T1000 (cell line): ENCODE measurements at places on chromosomes 7 and 10.

- peak; percentile 22 for DNase-seq
Measured at GRCh38 chr7:142516038-142516501, 233.2 kb upstream of the PRSS1 start.

- no peak for DNase-seq
Measured at GRCh38 chr7:100008525-100008924, 6.9 kb upstream of the ZKSCAN1 start.

DNA sequence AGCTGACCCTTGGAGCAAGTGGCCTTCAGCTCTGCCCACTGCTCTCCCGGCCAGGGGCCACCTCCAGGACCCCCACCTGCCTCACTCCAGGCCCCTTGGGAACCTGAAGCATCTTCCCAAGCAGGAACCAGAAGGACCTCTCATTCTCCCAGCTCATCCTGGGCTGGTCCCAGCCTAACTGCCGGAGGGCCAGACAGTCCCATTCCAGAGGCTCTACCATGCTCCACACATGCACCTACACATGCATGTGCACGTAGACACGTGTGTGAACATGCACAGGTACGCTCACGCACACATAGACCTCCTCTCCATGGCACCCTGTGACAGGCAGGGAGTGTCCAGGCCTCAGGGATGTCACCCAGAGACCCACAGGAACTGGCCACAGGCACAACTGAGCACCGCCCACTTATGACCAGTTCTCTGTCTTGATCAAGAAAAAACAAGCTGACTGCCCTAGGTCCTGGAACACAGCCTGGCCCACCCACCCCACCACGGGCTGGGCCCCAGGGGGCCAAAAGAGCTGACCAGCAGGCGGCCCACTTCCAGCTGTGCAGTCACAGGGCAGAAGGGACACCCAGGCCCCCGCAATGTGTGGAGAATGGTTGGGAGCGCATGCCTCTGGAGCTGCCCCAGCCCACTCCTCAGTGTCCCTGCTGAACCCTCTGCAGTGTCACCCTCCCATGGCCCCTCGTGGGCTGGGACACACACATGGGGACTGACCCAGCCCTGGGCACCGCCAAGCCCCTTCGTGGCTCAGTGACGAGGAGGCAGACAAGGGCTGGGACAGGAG, 43.4 kb downstream of the CAMK2B start:
- DNase-seq = no peak

DNA sequence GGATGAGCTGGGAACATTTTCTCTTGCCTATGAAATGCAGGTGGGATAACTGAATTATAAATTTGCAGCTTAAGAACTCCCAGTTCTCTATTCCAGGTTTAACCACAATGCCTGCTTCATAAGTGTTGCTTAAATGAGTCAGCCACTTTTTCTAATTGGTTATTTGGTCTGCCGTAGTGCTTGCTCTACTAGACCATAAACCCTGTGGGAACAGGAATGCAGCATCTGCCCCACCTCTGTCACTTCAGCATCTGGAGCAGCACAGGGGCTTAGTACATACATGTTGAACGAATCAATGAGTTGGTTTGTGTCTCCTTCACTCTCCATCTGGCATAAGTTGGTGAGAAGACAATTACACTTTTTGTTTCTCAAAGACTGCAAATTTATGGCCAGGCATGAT, 95.2 kb upstream of the PTER start:
- no peak for DNase-seq

- no peak for DNase-seq
Measured at GRCh38 chr10:35716776-35717175, 74.7 kb upstream of the FZD8 start.

DNA sequence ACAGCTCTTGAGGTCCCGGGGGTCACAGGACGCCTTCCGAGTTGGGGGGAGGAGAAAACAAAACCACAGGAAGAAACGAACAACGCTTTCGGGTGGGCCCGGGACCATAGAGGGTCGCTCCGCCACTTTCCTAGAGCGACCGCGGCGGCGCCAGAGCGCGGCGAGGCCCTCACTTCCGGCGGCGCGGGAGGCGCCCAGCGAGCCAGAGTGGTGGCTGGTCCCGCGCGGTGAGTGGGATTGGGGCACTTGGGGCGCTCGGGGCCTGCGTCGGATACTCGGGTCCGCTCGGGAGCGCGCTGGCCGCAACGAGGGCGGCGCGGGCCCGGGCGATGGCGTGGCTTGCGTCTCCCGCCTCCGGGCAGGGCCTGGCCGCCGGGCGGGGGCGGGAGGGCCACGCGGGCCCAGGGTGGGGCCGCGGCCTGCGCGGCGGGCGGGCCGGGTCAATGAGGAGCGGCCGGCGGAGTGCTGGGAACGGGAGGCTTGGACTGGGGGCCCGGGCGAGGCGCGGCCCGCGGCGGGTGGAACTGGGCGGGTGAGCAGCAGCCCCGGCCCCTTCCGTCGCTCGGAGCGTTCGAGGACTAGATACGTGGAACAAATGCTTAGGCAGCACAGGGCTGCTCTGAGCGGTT, at the start of gene ZNF22:
ZNF22 (plus strand) TSS at position 172 of the 629 bp plus-strand sequence. CDS start 2,446 bp downstream, outside the sequence.
- peak; percentile 27 for DNase-seq

GRCh38 chr10:62577666-62578291, 203.6 kb downstream of the ZNF365 start:
- DNase-seq = no peak

GRCh38 chr10:56319386-56319785, 41.7 kb downstream of the ZWINT start:
- DNase-seq = no peak

DNA sequence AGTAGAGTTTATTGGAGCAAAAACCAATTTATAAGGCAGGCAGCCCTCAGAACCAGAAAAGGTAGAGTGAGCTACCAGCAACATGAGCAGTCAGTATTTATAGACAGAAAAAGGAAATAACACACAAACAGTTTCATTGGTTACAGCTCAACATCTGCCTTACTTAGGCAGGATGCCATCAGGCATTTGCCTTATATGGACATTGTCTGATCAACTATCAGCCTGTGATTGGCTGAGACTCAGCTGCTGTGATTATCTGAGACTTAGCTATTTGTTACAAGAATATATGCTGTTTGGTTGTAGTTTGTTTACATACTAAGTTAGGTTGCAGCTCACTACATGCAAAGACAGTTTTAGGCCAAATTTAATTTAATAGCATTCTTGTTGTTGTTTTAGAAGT, 60.4 kb upstream of the CDK1 start:
- DNase-seq = no peak

DNA sequence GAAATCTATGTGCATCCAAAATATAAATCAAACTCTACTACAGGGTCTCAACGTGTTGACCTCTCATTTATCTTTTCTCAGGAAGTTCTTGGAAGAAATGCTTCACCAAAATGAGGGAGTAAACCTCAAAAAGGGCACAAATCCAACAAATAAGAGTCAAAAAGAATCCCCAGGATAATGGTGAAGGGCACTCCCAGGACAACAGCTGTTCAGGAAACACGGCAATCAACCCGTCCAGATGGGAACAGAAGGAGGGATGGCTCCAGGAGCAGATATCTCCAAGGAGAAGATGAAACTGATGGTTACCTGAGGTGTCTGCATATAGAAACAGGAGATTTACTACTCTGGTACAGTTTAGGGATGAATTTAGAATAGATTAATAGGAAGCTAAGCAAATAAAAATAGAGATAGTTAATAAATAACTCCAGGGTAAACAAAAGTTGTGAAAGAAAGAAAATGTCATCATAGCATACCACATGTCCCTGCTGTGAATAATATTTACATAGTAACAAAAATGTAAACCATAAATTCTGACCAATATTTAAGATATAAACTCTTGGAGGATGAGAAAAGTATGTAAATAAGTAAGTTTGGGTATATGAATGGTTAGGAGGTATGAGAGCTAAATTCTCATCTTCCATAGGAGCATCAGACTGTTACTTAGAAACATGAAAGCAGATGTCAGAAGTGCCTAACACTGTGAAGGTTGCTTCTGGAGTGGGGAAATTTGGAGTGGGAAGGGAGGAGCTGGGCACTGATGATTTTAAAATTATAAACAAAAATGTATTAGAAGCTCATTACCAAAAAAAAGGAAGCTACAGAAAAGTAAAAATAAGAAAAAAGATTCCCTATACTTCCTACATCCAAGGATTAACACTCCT, 237.5 kb upstream of the HPS1 start:
- no peak for DNase-seq

GRCh38 chr10:28410420-28411135, 107.7 kb upstream of the MPP7 start:
- no peak for DNase-seq

DNA sequence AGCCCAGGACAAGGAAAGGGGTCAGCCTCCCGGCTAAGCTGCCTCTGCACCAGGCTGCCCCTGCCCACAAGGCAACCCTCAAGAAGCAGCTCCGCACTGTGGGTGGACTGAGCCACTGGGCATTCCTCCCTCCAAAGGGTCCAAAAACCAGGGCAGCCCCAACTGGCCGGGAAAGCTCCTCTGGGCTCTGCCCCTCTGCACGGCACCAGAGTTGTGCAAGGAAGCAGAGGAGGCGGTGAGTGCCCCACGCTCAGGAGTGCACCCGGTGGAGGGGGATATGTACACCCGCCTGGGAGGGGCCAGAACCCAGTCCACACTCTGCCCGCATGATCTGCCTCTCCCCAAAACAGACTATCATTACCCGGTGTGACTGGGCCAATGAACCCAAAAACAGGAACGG, 43.8 kb downstream of the PTPRN2 start:
- DNase-seq = no peak

DNA sequence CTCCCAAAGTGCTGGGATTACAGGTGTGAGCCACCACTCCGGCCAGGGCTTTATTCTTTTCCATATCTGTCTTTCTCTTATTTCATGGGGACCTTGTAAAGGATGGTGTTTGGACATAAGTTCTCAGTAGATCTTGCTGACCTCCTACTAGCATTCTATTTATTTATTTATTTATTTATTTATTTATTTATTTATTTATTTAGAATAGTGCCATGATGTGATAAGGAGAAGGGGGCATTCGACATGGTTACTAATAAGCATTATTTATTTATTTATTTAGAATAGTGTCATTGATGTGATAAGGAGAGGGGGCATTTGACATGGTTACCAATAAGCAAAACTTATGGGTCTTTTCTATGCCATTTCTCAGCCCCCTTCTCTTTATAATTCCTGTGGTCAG, 176.9 kb downstream of the LRRC4 start:
- DNase-seq = no peak

GRCh38 chr7:133253519-133253875, 619 bp downstream of the EXOC4 start:
- DNase-seq = no peak

DNA sequence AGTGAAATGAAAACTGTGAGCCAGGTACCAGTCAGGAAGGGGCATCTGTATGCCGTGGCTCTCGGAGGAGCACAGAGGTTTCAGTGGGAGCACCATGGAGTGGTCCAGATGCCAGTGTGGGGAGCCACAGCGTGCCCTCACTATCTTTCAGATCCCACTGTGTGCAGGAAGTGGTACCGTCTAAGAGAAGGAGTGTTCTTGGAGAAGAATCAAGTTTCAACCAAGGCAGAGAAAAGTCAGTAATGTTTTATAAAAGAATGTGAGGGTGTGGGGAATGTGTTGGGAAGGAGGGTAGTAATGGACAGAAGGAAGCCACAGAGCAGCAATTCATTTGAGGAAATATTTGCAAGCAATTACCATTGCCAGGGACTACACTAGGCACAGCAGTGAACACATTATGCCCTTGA, 35.6 kb downstream of the PRKAR2B start:
- DNase-seq = no peak

- no peak for DNase-seq
Measured at GRCh38 chr10:16886031-16886430, 68.8 kb upstream of the RSU1 start.

DNA sequence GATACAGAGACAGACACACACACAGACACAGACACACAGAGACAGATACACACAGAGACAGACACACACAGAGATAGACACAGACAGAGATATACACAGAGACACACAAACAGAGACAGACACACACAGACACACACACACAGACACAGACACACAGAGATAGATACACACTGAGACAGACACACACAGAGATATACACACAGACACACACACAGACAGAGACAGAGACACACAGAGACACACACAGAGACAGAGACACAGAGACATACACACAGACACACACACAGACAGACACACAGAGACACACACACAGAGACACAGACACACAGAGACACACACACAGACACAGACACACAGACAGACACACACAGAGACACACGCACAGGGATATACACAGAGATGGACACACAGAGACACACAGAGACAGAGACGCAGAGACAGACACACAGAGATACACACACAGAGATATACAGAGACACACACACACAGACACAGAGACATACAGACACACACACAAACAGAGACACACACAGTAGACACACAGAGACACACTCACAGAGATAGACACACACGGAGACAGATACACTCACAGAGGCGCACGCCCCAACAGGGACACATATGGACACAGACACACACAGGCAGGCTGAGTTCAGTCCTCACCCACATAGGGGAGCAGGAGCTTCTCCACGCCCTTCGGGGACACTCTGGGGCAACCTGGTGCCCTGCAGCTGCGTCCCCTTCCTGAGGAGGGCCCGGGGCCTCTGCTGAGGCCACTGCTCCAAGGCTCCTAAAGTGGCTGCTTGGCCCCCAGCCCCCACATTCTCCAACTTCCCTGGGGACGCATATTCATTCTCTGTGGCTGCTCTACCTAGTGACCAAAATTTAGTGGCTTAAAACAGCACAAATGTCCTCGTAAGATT, 10.3 kb upstream of the PPP2R2D start:
- no peak for DNase-seq

GRCh38 chr7:115679976-115680375, 350.6 kb downstream of the TFEC start:
- no peak for DNase-seq

DNA sequence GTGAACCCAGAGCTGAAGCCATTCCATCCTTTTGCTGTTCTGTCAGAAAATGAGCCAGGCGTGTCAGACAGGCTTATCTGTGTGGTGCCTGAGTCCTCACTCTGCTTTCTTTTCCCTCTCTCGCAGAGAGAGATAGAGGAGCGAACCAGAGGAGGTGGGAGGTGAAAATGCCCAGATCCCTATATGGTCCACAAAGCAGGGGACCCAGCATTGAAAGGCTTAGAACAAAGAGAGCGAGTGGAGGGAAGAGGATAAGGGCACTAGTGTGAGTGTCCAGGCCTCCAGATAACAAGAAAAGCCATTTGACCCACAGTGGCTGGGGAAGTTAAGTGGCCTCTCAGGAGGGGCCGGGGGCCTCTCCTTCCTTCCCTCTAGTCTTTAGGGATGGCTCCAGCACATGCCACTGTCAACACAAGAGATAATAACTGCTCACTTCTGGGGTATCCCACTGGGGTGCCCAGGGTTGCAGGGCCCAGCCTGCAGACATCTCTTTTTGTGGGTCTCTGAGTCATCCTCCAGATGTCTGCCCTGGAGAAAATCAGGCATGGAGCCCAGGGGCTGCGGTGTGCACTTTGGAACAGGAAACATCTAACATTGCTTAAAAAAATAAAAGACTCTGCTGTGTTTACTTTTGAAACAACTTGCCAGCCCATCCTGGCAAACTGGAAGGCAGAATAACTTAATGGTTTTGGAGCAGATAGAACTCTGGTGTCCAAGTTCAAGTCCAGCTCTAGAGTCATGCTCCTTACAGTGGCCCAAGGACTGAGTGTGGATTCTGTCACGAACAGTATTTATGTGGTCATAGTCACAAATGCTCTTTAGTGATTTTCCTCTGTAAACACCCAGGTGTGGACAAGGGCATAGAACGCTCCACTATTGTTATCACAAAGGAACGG, 189.5 kb downstream of the CXCL12 start:
- DNase-seq = peak; percentile 56

- DNase-seq = no peak
Measured at GRCh38 chr10:133326745-133327650, 9.7 kb downstream of the CALY start.
